ENCODE measurements at places on chromosomes 7 and 10.

DNA sequence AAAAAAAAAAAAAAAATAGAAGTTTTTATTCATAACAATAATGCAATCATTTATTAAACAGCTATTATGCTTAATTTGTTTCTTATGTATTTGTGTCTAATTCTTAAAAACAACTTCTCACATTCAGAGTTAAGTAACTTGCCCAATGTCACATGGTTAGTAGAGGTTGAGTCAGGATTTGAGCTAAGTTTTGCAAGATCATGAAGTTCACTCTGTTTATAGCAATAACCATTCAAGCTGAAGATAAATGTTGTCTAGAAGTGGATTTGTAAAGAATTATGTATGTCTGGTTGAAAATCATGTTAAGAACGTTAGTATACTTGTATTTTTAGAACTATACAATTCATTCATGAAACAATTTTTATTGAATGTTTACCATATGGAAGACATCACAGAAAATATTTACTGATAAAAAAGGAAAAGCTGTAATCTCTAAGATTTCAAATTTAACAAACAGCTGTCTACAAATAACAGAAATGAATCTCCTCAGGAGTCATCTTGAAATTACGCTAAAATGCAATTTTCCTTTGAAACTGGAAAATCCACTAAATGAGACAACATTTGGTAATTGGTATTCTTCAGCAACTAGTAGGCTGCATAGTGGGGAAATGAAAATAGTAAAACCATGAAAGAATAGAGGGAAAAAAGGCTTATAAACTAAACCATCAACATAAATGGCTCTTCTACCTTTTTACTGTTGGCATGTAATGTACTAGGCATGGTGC, 70.5 kb upstream of the AHR start:
- no peak for DNase-seq
- H3K4me3 ChIP-seq: no peak overlapping the region
- H3K4me1 ChIP-seq: no peaks in the 10 kb centered on the region
- H3K36me3 ChIP-seq: no peaks in the 10 kb centered on the region
- H3K27ac ChIP-seq: no peak overlapping the region

DNA sequence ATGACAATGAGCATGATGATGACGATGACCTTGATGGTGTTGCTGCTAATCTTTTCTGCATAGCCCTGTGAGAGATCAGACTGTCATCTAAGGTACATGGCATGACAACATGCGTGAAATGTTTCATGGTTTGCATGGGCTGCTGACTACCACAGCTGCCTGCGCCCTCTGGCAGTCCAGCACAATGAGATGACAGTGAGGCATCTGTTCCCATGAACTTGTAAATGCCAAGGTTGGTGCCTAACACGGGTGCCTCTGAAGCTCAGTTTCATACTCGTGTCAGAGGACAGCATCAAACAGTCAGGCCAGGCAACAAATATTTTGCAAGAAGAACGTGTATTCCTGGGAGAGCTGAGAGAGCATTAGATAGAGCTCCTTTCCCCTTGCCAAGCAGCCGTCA, 122.0 kb upstream of the PRKCQ start:
- no peaks in the 10 kb centered on the region for H3K36me3 ChIP-seq
- H3K27ac ChIP-seq: no peak overlapping the region
- DNase-seq: no peak
- no peak overlapping the region for H3K4me3 ChIP-seq

DNA sequence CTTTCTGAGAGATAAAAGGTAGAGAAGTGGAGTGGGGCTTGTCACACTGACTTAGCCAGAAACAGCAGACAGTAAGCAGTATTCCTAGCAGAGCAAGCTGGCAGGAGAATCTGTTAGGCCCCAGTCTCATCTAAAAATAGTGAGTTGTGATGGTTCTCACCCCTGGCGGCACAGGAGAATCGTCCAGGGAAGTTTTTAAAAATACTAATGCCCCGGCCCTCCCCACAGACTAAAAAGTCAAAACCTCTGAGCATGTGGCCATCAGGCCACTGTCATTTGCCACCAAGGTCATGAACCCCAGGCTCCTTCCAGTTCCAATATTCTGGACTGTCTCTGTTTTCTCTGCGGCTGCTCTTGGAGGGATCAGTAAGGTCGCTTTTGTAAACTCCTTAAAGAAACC, 34.0 kb downstream of the LYZL1 start:
- no peaks in the 10 kb centered on the region for H3K4me1 ChIP-seq
- no peaks in the 10 kb centered on the region for H3K27me3 ChIP-seq
- H3K27ac ChIP-seq: no peak overlapping the region
- no peaks in the 10 kb centered on the region for H3K36me3 ChIP-seq
- no peak for DNase-seq

DNA sequence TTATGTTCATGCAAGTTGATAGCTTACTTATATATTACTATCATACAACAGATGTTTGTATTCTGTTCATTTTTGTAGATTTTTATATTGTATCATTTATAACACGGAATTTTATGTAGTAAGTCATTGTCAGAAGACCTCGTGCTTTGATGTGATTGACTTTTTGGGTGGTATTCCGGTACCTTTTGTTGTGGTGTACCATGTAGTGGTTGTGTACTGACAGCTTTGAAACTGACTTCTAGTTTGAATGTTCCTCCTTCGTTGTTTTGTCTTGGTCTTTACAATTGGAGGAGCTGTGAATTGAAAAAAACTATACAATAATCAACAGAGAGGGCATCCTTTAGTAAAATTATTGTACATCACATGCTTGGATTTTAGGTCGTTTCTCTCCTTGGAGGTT, 61.5 kb downstream of the WAC start:
- no peaks in the 10 kb centered on the region for H3K4me1 ChIP-seq
- no peak overlapping the region for H3K4me3 ChIP-seq
- peaks cover 100% of the 10 kb centered on the region for H3K36me3 ChIP-seq
- no peak overlapping the region for H3K27ac ChIP-seq
- no peak for DNase-seq

DNA sequence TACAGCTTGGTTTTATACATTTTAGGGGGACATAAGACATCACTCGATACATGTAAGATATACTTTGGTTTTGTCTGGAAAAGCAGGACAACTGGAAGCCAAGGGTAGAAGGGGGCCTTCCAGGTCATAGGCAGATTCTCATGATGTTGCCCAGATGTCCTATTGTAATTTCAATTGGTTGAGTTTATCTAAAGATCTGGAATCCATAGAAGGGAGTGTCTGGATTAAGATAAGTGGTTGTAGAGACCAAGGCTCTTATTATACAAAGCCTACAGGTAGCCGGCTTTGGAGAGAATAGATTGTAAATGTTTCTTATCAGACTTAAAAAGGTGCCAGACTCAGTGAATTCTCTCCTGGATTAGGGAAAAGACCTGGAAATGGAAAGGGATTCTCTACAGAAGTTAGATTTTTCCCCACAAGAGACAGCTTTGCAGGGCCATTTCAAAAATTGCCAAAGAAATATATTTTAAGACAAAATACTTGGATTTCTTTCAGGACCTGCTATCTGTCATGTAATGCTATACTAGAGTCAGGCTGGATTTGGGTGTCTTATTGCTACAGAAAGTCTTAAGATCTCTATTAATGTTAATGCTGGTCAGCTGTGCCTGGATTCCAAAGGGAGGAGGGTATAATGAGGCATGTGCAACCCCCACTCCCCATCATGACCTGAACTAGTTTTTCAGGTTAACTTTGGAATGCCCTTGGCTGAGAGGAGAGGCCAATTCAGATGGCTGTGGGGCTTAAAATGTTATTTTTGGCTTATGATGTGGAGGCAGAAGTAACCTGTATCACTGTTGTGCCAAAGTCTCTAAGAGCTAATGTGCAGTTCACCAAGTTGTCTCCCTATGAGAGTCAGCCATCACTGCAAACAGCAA, 511.1 kb upstream of the C7orf33 start:
- H3K27ac ChIP-seq: no peak overlapping the region
- H3K36me3 ChIP-seq: no peaks in the 10 kb centered on the region
- no peaks in the 10 kb centered on the region for H3K4me1 ChIP-seq
- DNase-seq: no peak
- no peaks in the 10 kb centered on the region for H3K27me3 ChIP-seq

GRCh38 chr10:88927416-88927690, 25.2 kb downstream of the ACTA2 start:
- H3K27me3 ChIP-seq: no peaks in the 10 kb centered on the region
- no peak overlapping the region for H3K27ac ChIP-seq
- H3K4me3 ChIP-seq: no peak overlapping the region
- no peaks in the 10 kb centered on the region for H3K36me3 ChIP-seq

DNA sequence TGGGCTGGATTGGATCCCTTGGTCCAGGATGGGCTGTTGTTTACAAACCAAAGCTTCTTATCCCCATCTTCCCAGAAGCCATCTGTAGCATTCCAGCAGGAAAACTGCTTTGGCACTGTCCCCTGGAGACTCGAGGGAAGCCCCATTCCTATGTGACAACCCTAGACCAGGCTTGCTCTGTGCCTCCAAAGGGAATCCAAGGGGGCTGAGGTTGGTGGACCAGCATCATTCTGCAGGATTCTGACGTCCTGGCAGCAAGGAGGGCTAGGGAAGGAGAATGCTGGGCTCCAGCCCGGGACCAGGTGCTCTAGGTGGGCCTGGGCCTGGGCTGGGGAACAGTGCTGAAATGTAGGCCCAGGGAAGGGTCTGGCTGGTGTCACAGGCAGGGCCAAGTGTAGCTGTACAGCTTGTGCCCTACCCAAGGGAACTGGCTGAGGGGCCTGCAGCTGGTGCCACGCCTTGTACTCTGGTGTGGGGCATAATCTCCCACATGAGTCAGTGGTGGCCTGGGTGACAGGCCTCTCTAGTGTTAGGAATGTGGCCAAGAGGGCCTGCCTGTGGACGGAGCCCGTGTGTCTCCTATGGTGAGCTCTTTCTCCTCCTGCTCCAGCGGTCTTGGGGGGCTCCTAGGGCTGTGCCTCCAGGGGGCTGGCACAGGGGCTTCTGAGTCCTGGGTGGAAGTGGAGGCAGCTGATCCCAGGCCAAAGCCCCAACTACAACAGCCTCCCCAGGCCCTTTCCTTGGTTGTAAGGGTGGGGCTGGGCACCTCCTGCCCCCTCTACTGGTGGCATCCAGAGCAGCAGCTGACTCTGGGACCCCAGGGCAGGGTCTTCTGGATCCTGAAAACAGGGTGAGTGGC, 25.2 kb downstream of the TRIM8 start:
- no peaks in the 10 kb centered on the region for H3K27me3 ChIP-seq
- H3K4me1 ChIP-seq: peaks cover 26% of the 10 kb centered on the region
- no peaks in the 10 kb centered on the region for H3K36me3 ChIP-seq
- no peak overlapping the region for H3K27ac ChIP-seq
- no peak overlapping the region for H3K4me3 ChIP-seq

DNA sequence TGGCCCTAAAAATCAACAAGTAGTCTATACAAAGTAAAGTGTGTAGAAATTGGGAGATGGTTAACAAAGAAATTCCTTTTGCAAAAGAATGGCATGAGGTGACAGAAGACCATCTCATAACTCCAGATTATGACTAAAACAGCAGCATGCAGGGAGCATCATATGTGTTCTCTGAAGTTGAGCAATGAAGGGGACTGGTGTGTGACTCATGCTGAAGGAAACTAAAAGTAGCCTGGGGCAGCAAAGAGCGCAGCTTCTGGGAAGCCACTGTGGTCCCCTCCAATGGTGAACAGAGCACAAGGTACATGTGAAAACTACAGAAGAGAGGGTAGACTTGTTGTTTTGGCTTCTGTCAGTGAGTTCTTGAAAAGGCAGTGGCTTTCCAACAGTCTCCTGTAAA, 133.4 kb downstream of the MACC1 start:
- no peak for DNase-seq
- no peak overlapping the region for H3K27ac ChIP-seq
- H3K36me3 ChIP-seq: no peaks in the 10 kb centered on the region
- no peaks in the 10 kb centered on the region for H3K4me1 ChIP-seq

DNA sequence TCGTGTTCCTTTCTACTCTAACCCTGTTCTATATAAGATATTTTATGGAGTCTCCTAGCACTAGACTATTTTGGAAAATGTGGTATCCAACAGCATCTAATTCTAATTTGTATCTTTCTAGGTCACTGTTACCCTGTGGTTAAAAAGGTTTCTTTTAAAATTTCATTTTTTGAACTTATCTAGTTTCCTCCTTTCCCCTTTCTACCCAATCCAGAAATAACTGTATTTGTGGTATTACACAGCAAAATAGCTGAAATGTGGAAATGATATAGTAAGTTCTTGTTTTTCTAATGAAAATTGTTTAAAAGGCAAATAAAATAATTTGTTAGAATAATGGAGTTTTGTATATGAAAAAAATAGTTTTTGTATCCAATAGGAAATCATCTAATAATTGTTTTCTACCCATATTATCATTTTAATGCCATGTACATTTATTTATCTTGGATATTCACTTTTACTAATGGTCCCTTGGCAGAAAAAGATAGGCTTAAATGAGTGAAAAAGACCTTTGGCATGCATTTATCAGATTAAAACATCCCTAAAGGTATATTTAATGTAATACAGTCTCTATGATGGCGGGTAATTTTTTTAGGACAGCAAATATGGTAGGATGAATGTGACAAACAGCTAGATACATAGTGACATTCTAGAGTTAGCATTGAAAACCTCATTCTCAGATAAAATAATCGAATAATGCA, 175.5 kb upstream of the PLXDC2 start:
- H3K4me1 ChIP-seq: no peaks in the 10 kb centered on the region
- H3K4me3 ChIP-seq: no peak overlapping the region
- DNase-seq: no peak
- H3K27me3 ChIP-seq: no peaks in the 10 kb centered on the region
- H3K36me3 ChIP-seq: no peaks in the 10 kb centered on the region

DNA sequence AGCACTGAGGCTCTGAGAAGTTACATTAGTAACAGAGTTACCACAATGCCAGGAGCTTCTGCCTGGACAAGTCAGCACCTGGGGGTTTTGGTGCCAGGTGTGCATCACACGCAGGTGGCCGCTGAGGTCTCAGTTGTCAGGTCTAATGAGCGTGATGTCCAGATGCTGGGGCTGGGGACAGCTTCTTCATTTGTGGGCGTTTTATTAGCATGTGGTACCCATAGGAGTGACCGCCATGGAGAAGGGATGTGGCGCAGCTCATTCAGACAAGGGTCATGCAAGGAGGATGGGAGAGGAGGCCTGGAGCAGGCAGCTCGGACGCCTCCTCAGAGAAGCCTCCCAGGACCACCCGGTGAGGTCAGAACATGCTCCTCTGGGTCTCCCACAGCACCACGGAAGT, 27.8 kb downstream of the FAM241B start:
- DNase-seq: no peak
- H3K27me3 ChIP-seq: no peaks in the 10 kb centered on the region
- H3K4me1 ChIP-seq: peaks cover 19% of the 10 kb centered on the region
- H3K4me3 ChIP-seq: no peak overlapping the region

DNA sequence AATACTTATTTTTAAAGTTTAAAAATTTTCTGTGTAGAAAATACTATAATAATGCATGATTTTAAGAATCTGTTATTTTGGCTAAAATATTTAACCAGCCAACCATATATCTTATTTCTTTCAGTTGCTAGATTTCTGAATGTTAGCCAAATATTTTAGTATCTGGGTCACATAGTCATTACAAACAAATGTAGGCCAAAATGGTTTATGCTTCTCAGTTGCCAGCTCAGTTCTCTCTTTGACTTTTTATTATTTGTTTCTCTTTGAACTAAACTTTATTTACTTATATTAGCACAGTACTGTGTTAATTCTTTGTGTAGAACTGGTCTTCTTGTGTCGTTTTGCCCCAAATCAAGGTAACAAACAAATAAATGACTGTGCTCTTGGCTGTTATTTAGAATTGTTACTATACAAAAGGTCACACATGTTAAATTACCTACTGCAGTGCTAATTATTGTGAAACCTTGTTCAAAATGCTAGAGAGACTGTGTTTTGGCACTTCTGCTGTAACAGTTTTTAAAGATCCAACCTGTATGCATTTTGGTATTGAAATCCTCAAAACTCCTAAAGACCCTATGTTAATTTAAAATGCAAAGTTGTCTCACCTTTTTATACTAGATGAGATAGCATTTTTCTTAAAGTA, 39.8 kb downstream of the ZEB1 start:
- no peak overlapping the region for H3K4me3 ChIP-seq
- DNase-seq: no peak
- no peaks in the 10 kb centered on the region for H3K27me3 ChIP-seq
- no peaks in the 10 kb centered on the region for H3K36me3 ChIP-seq
- H3K27ac ChIP-seq: no peak overlapping the region
